Activated CD4-positive, alpha-beta T cell treated with anti-CD3 and anti-CD28 coated beads for 36 hours (primary cell): ENCODE measurements at places on chromosomes 12 and 14.
A peak's percentile ranks its signal among the peaks of the same experiment; 100 is the strongest.

DNA sequence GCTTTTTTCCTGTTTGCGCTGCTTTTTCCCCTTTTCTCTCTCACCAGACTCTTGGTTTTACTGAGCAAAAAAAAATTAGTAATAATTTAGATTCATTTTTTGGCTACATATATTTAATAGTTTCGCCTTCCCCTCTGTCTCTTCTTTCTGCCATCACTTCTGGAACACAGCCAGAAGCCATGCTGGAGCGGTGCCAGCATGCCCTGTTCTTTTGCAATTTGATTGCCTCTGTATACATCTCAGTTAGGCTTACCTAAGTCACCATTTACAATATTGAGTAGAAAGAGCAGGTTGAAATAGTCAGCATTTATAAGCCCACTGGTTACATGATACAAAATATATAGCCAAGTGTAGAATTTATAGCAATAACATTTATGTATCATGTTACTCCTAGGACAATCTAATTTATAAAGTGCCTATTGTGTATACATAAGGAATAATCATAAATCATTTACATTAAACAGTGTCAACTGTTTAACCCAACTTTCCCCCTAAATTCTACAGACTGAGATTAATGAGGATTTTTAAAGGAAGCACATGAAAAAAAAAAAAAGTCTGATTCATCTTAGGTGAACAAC lies 413.8 kb upstream of the SOX5 start:
- DNase-seq = no peak

DNA sequence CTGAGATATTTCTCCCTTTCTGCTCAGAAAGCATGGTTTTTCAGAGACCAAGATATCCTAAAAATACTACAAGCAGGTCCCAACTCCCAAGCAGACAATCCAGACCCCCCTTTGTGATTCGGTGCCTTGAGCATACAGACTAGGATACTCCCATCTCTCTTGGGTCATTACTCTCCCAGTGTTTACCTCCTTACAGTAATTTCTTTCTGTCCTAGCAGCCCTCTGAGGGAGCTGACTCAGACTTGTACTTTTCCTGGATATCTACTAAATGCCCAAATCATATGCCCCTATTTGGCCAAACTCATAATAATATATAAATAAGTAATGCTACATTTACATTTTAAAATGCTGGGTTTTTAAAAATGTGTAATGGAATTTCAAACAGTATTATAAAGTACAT lies 355.6 kb downstream of the LRIG3 start:
- DNase-seq = no peak

- DNase-seq = no peak
Observed at GRCh38 chr12:73226593-73226992, 954.4 kb downstream of the TRHDE start.

DNA sequence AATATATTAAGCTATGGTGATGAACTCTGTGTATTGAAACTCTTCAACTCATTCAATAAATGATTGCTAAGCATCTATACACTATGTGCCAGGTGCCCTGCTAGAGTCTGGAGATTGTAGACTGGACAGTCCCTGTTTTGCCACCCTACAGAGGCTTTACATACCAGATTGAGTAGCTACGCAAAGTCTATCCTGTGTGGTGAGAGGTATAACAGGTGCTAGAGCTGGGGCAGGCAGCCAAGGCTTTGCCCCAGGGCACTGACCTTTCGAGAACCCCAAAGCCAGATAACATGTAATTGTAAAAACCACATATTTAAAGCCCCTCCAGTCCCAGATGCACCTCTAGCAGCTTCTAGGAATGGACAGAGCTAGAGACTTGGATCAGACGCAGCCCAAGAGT lies 52.8 kb downstream of the PPM1H start:
- no peak for DNase-seq

DNA sequence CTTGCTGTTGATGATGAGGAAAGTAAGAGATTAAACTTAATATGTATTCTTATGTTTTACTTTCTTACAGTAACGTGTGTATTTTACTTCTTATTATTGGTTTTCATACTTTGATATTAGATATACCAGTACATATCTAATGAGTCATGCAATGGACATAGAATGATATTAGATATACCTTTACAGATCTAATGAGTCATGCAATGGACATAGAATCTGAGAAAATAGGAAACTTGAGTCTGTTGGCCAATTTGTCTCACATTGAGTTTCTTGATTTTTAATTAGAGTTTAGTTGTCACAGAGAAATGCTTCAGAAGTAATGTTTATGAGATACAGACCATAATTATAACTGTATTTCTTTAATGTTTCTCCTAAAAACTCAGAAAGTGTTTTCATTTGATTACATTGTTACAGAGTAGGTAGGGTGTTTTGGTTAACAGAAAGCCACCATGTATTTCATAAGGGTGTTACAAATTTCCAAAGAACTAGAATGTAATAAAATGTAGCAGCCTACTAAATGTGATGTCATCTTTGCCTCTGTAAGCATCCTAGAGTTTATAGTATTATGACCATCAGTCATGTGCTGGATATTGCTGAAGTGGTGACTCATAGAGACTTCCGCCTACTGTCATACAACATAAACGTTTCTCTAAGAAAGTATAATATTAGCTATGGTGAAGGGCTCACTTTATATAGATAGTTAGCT lies 3.0 kb downstream of the GAS2L3 start:
- DNase-seq = no peak

DNA sequence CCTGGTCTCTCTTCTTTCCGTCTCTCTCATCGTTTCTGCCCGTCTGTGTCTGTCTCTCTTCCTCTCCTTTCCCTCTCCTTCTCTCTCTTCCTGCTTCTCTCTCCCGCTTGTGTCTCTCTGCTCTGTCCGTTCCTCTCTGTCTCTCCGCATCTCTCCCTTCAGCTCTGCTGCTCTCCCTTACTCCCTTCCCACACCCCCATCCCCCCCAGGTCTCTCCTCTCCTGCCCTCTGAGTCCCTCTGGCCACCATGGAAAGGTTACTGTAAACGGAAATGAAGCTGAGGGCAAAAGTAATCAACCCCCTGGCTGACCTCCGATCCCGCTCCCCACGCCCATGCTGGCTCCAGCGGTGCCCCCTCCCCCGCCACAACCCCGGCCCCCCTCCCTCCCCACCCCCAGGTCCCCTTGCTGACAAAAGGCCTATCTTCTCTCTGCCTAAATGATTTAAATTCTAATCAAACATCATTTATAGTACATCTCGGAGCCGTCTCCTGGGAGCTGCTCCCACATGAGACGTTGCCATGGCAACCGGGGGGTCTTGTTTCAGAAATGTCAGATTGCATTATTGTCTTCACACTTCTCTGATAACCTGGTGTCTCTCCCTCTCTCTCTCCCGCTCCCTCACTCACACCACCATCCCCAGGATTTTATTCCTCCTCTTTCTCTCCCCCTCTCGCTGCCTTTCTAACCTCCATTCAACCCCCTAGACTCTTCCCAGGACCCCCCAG lies 203.8 kb downstream of the RBM19 start:
- no peak for DNase-seq

- no peak for DNase-seq
Observed at GRCh38 chr12:104736307-104736706, 221.8 kb downstream of the SLC41A2 start.

DNA sequence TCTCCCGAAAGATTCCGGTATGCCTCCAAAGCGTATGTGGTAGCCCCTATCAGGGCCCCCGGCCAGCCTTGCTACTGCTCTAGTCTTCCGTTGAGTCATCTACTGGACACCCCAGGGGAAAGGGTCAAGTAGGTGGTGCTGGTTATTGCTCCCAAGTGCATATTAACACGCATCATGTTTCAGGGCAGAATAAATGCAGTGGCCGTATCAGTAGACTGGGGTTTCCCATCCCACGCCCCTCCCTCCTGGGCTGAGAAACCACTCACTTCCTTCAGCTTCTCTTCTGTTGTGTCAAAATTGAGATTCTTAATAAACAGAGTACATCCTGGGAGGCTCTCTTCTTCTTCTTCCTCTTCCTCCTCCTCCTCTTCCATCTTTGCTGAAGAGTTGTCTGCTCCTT lies 39.3 kb downstream of the RBM19 start:
- DNase-seq = no peak

DNA sequence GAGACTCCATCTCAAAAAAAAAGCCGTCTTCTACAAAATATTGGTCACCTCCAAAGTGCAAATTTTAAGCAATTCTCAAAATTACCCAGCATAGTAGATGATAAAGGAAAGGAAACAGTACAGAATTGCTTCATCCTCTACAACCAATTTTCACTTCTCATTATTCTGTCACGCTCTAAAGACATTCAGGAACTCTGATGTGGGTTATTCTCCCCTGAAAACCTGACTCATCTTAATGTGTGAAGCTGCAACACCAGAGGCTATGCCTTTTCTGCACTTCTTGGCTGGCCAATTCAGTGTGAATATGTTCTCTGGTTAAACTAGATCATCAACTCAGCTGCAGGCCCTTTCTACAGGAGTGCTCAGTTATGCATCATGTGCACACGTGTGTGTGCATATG lies 11.0 kb downstream of the PTGER2 start:
- DNase-seq = peak; percentile 45

DNA sequence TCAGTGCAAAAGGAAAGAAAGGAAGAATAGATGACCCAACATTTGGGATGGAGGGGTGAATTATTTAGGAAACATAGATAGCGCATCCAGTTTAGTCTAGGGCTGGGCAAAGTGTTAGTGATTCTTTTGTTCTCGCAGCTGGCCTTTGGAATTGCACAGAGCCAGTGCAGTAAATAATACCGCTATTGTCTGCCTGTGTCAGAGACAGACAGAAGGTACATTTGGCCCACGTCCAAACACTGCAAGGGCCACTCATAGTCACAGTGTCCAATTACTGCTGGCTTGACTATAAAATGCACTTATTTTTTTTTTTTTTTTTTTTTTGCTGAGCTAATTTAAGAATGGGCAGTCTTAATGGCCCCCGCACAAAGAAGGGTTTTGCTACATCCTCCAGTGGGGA lies 638.6 kb downstream of the BCL11B start:
- DNase-seq = no peak

DNA sequence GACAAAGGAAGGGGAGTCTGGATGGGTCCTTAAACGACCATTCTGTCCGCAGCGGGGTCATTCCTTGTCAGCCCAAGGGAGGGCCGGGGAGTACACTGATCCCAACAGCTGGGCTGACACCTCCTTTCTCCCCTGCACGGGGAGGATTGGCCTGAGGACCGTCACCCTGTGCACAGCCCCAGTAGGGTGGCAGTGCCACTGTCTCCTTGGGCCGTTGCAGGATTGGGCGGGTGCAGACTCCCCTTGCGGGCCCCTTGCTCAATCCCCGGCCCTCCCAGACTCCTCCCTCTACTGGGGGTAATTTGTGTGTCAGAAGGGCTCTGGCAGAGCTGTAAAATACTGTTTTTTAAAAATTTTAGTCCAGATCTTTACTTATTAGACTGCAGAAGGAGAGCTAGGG lies 12.6 kb upstream of the AMN start:
- no peak for DNase-seq

DNA sequence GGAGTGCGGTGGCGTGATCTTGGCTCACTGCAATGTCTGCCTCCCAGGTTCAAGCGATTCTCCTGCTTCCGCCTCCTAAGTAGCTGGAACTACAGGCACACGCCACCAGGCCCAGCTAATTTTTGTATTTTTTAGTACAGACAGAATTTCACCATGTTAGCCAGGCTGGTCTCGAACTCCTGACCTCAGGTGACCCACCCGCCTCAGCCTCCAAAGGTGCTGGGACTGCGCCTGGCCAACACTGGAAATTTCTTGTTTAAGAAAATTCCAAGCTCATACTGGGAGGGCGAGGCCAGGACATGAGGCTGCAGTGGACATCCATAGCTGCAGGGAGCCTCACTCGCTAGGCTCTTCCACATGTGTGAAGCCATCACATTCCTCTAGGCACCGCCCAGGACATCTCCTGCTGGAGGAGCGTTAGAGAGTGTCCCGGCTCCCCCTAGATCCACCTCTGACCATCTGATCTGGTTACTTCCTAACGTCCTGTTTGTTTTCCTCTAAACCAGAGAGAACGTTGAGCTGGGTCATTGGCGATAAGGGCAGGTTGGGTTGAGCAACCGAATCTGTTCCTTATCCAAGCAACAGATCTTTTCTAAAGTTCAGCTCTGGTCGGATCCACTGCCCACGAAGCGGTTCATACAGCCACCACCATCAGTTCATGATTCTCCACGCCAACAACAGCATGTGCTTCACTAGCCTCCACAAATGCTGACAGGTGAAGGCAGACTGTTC lies 108.2 kb upstream of the MED13L start:
- DNase-seq = no peak

DNA sequence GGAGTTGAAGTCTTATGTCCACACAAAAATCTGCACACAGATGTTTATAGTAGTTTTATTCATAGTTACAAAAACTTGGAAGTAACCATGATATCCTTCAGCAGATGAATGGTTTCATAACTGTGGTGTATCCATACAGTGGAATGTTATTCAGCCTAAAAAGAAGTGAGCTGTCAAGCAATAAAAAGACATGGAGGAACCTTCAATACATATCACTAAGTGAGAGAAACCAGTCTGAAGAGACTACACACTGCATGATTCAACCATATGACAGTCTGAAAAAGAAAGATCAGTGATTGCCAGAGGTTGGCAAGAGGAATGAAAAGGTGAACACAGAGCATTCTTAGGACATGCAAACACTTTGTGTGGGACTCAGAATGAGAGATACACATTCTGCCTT lies 18.6 kb upstream of the IFNG start:
- no peak for DNase-seq

DNA sequence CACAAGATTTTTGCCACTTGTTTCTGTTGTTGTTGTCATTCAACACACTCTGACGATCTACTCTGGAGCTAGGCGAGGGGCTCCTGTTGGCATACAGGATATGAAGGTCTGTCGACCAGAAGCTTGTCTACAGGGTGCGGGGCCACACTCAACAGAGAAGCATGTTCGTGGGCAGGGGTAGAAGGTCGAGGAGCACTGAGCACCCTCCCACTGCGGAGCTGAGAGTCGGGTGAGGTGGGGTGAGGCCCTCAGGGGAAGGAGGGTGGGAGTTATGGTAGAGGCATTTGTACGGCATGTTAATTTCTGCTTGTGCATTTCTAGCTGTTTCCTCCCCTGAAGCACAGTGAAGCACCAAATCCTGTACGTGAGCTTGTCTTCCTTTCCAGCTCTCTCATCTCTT lies 115.1 kb downstream of the PRMT8 start:
- DNase-seq = no peak

- DNase-seq = no peak
Observed at GRCh38 chr14:103941462-103941861, 867 bp downstream of the RD3L start.

GRCh38 chr12:5099591-5099990 lies 55.9 kb downstream of the KCNA5 start:
- DNase-seq = no peak

- no peak for DNase-seq
Observed at GRCh38 chr12:16350682-16351081, 3.2 kb downstream of the MGST1 start.

- DNase-seq = peak; percentile 62
Observed at GRCh38 chr12:52171950-52172512, 19.8 kb downstream of the KRT80 start.

GRCh38 chr12:122834921-122835749 lies at the start of gene HIP1R:
HIP1R (plus strand) TSS chr12:122835457; CDS start chr12:122835551, 94 bp downstream.
- peak; percentile 77 for DNase-seq

- no peak for DNase-seq
Observed at GRCh38 chr12:26737487-26738030, 95.4 kb downstream of the ITPR2 start.

- no peak for DNase-seq
Observed at GRCh38 chr14:42192738-42193653, 586.3 kb downstream of the LRFN5 start.

- DNase-seq = no peak
Observed at GRCh38 chr14:71078500-71078899, 171.2 kb downstream of the PCNX1 start.

GRCh38 chr12:124713436-124714082 lies 146.1 kb upstream of the NCOR2 start:
- peak; percentile 74 for DNase-seq

GRCh38 chr14:72434856-72435255 lies 459.0 kb downstream of the DPF3 start:
- no peak for DNase-seq
